Activated T-cell treated with anti-CD3 and anti-CD28 coated beads for 1 hour (primary cell): ENCODE measurements at places on chromosomes 3 and 15.

GRCh38 chr3:79027593-79027992, 740.2 kb downstream of the ROBO1 start:
- DNase-seq = no peak

GRCh38 chr3:151873398-151873797, at the start of gene SUCNR1:
Gene SUCNR1 (plus strand): TSS chr3:151873643. CDS start chr3:151879893, 6,250 bp downstream.
- no peak for DNase-seq

GRCh38 chr3:155595371-155595770, 149.5 kb downstream of the PLCH1 start:
- no peak for DNase-seq

- DNase-seq = no peak
These were observed 89.6 kb upstream of the CBLB start for GRCh38 chr3:105958237-105959000.

- no peak for DNase-seq
These were observed 52.2 kb upstream of the HEG1 start for GRCh38 chr3:125107861-125108567.

- peak; percentile 69 for DNase-seq
These were observed at the start of gene SPPL2A for GRCh38 chr15:50765195-50765967. Gene SPPL2A (minus strand): TSS chr15:50765706. CDS start chr15:50765533, 173 bp downstream.
